Immature natural killer cell (primary cell): ENCODE measurements at places on chromosomes 3 and 15.
A peak's percentile ranks its signal among the peaks of the same experiment; 100 is the strongest.

DNA sequence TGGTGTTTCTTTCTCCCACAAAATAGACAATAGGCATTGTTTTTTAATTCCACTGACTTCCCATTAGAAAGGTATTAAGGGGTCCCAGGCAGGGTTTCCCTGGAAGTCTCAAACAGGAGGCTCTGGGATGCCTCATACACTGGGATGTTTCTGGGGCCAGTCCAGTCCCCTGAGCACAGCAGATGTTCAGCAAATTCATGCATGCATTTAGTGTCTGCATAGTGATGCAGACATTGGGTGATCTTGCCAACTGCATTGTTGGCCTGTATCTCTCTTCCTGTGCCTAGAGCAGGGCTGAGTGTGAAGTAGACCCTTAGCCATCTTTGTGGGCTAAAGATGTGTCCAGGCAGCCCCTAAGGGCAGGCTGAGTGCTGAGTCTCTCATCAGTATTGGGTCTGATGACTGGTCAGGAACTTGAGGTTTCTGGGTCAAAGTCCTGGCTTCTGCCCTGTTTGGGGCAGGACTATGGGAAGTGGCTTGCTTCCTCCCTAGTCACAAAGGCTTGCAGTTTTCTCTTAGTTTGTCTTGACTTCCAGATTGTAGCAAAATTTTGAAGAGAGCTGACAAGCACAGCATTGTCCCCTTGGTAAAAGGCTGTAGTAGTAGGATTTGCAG, 56.5 kb downstream of the BSN start:
- no peak for DNase-seq

GRCh38 chr15:51243774-51244173, 94.6 kb downstream of the CYP19A1 start:
- no peak for DNase-seq

DNA sequence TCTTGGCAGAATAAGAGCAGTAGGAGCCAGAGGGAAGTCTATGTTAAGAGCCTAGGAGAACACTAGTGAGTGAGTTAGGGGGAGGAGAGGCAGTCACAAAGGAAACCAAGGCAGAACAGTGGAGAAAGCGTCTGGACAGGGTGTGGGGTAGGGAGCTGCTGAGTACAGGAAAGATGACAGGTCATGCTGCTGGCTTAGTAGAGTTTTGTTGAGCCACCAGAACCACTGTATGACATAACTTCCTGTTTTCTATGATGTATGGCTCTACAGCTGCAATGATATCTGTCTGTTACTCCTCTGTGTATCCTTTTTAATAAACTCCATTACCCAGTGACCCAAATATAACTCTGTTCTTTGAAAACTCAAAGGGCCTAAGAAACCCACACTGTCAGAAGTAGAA, 10.6 kb upstream of the STT3B start:
- DNase-seq, result peak; percentile 45

DNA sequence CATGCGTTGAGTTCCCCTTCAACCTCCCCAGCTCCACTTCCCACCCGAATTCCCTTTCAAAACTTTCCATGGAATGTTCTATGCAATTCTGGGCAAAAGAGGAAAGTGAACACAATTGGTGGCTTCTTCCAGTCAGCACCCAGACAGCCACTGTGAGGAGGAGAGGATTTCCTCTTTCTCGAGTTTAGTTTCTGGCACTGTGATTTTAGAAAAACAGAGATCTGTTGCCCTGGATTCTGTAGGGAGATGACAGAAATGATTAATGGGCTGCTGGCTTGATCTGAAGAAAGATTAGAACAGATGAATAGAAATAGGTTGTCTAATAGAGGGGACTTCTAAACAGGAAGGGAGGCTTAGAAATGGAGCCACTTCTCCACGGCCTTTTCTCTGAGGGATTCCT, 172.0 kb downstream of the MCTP2 start:
- DNase-seq, result no peak
